NCI-H1417 (cell line): ENCODE measurements at places on chromosomes 1 and 21.
A peak's percentile ranks its signal among the peaks of the same experiment; 100 is the strongest.

DNA sequence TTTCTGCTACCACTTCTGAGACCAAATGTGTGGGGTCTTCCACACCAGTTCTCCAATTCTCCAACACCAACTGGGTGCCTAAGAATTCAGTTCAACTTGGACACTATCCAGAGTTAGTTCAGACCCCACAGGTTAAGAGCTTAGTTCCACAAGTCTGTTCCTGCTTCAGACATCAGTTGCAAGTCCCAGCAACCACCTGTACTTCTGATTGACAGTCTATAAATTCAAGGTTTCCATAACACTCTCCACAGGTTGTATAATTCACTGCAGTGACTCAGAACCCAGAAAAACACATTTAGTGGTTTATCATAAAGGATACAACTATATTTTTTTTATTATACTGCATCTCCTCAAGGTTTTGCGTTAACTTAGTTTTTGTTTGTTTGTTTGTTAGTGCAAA, 18.7 kb downstream of the AK5 start:
- no peak for DNase-seq

GRCh38 chr1:236608930-236609726, 4.8 kb upstream of the HEATR1 start:
- peak; percentile 45 for DNase-seq

- no peak for DNase-seq
Observed at GRCh38 chr1:94676686-94677085, 135.1 kb upstream of the F3 start.

- no peak for DNase-seq
Observed at GRCh38 chr1:213457186-213457585, 406.1 kb downstream of the RPS6KC1 start.

GRCh38 chr1:147502760-147503159, 38.5 kb upstream of the BCL9 start:
- DNase-seq = peak; percentile 44

GRCh38 chr1:208078752-208079151, 165.4 kb downstream of the PLXNA2 start:
- no peak for DNase-seq

DNA sequence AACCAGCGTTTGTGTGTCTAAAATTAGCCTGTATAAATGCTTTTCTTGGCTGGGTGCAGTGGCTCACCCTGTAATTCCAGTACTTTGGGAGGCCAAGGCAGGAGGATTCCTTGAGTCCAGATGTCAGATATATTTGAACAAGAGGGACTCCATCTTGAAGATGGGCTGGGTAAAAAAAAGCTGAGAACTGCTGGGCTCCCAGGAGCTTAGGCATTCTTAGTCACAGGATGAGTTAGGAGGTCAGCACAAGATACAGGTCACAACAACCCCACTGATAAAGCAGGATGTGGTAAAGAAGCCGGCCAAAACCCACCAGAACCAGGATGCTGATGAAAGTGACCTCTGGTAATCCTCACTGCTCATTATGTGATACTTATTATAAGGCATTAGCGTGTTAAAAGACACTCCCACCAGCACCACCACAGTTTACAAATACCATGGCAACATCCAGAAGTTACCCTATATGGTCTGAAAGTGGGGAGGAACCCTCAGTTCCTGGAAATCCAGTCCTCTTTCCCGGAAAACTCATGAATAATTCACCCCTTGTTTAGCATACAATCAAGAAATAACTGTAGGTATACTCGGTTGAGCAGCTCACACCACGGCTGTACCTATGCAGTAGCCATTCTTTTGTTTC, 36.2 kb upstream of the ZNF496 start:
- DNase-seq = no peak

- DNase-seq = peak; percentile 18
Observed at GRCh38 chr1:53878492-53879105, 11.0 kb downstream of the YIPF1 start.

GRCh38 chr1:21126324-21126723, 50.4 kb downstream of the EIF4G3 start:
- peak; percentile 1 for DNase-seq

DNA sequence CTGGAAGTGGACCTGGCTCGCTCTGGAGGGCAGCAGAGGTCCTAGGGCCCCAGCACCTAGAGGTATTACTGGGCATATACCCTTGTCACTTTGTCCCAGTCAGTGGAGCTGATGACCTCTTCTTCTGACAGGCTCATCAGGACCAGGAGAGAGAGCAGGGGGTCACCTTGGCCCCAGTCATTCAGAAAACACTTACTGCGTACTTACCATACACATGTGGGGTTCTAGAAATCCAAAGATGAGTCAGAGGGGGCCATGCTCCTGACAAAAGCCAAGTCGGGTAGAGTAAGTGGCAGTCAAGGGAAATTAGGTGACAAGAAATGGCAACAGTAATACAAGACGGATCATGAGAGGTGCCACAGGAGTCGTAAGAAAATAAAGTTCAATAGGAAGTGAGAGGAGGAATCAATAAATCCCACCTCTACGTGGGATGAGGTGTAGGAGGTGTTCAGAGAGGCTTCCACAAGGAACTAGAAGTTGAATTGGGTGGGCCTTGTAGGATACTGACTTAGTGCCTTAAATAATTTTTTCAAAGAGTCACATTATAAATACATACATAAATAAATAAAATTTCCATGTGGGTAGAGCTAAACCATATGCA, 6.8 kb downstream of the KCNC4 start:
- no peak for DNase-seq
